ENCODE measurements at places on chromosomes 7 and 10.

DNA sequence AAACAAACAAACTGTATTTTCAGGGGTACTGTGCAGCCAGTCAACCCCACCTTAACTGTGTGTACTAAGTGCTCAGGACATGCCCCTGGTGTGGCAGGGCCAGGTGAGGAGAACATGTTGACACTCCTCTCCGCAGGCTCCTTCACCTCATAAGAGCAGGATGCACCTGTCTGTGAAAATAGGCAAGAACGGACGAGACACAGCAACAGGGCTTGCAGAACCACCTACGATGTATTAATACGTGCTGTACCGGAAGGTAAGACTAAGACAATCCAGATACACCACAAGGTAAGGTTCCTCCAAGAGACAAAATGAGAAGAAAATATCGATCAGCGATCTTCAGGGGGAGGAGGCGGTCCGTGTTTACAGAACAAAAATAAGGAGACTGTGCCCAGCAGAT is 65.8 kb upstream of the CAMK2B start:
- DNase-seq = no peak

GRCh38 chr7:45591101-45591906 is 17.1 kb downstream of the ADCY1 start:
- DNase-seq = no peak

- DNase-seq = no peak
These were observed 46.5 kb downstream of the INHBA start for GRCh38 chr7:41656366-41656765.

DNA sequence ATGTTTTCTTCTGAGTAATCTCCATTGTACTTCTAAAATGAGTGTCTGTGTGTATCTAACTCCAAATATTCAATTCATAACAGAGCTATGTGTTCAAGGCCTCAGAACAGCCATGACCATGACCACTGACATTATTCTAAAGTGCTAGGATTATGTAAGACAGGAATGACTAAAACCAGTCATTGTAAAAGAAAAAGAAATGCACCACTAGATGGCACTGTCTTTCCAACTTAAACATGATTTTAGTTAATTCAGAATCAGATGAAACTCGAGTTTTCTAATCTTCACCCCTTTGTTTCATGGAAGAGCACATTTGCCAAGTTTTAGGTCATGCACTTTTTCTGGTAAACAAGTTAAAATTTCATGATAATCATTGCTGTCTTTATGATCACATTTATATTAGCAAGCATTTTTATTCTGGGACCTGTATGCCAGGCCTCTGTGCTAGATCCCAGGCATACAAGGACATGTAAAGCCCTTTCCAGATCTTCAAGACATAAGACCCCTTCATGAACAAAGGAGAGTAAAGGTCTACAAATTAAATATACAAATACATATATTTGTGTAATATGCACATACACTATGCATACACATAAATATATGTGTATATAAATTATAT is 26.1 kb upstream of the RSU1 start:
- DNase-seq = no peak

DNA sequence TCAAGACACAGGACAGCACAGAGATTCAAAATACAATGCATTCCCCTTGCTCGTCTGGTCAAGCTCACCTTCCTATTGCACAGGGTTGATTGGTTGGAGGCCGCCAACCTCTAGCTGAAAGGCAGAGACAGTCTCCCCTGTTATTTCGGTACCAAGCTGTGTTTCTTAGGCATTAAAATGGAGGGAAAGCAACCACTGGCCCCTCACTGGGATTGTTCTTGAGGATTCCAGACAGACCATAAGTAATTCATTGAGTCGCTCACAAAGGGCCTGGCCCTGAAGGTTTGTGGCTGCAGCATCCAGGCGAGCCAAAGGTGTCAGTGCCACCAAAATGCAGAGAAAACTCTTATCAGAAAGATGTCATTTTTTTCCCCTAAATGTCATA is 81.2 kb downstream of the PARP12 start:
- no peak for DNase-seq

GRCh38 chr7:29917641-29918040 is 72.0 kb downstream of the SCRN1 start:
- DNase-seq = no peak

GRCh38 chr7:130112093-130112492 is 41.8 kb downstream of the KLHDC10 start:
- no peak for DNase-seq

- DNase-seq = no peak
These were observed 54.5 kb upstream of the TOMM7 start for GRCh38 chr7:22876986-22877729.

- DNase-seq = peak; percentile 81
These were observed 60.8 kb upstream of the PPIF start for GRCh38 chr10:79286318-79286951.

- DNase-seq = no peak
These were observed 193.5 kb downstream of the PTPRN2 start for GRCh38 chr7:158393926-158394625.

- peak; percentile 78 for DNase-seq
These were observed at the start of gene TSPAN14 for GRCh38 chr10:80453842-80454512. Gene TSPAN14 (plus strand): TSS chr10:80454310. CDS start chr10:80489234, 34,924 bp downstream.

- DNase-seq = no peak
These were observed 24.7 kb downstream of the LRRC27 start for GRCh38 chr10:132356621-132357195.

DNA sequence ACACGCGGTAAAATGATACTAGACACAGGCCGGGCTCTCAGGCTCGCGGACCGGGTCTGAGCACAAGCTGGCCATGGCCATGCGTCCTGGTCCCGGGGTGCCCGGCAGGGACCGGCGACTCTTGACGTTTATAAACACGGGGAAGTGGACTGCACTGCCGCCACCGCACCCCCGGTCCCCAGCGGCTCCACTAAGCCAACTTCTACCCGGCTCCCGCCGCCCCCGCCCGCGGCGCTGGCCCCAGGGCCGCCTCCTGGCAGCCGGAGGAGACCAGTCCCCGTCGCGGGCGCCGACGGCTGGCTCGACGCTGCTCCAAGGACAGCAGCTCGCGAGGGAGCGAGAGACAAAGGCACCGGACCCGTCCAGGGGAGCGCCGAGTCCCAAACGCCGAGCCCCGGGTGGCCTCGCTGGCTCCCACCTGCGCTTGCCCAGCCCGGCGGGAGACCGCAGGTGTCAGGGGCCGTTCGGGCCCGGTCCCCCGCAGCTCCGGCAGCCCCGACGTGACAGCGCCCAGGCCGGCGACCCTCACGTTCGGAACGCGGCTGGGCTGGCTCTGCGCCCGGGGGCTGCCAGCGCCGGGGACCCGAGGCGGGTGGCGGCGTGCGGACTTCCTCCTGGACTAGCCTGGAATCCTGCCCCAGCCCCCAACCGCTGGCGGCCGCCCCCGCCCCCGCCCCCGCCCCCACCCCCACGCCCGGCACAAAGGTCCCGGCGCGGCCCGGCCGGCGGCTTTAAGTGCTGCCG is 517 bp downstream of the ITGB1 start:
- DNase-seq = peak; percentile 43

DNA sequence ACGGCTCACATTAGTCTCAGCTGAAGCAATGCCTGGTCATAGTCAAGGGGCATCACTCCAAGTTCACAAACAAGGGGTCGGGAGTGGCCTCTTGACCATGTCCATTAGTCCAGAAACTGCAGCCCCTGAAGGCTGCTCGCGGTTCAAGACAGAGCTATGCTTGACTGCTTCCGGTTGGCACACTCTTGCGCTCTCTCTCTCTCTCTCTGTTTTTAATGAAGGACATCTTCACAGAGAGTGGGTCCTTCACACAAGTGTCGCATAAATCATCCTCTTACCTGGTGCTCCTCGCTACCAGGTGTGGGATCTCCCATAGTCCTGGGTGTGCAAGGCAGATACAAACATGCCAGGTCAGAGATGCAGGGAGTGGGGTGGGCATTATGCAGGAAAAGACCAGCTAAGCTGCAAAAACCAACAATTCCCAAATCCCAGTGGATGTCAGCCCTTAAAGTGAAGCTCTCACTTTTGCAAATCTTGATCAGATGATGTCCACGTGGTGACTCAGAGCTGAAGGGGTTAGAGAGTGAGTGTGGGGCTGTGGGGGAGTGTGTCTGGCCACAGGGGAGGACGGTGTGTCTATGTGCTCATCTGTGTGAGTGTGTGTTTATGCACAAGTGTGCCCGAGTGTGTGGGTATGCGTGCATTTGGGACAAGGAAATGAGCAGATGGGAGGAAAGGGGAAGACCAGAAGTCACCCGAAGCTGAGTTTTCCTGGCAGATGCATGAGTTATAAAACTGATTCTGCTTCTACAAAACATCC is 83.7 kb upstream of the PPP2R2D start:
- no peak for DNase-seq

DNA sequence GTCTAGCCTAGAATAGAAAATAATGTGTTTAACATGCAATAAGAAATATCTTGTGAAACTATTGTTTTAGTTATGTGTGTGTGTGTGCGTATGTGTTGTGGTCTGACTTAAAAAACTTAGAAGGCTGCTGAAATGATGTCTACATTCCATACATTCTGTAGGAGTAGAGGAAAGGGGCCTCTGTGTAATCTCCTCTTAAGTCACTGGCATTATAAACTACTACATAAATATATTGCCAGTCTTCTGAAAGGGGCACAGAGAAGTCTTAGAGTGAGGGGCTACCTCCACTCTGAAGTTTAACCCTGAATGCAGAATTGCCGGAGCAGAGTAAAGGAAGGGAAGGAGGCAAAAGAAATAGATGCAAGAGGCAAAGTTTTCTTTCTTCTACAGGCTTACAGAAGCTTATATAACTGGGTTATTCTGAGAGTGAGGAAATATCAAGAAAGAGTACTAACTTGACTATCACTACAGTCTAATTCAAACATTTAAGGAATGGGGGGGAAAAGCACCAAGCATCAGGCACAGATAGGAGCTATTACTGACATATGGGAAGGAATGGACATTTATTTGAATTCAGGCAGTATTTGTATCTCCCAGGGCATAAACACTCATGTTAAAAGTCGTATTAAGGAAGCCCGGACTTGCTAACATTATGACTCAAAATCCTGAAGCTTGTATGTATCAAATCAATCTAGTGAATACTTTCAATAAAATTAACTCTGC is 75.7 kb downstream of the DNAJC1 start:
- DNase-seq = no peak

GRCh38 chr10:98074315-98074911 is 44.0 kb upstream of the CRTAC1 start:
- DNase-seq = no peak

All from stimulated activated naive CD4-positive, alpha-beta T cell treated with Interleukin-2 at 50 U/mL for 16 hours (primary cell).